ENCODE measurements at places on chromosomes 3 and 15. TPM values are rescaled to one million over a fixed set of nuclear protein-coding genes. Genes with fewer than 3 reads are reported as not detected.

GRCh38 chr3:106367496-106367895 lies 498.7 kb upstream of the CBLB start:
- DNase-seq: no peak

AGTR1 gene
- 0.53 TPM for total RNA-seq

GRCh38 chr3:69563151-69563550 lies 176.1 kb upstream of the MITF start:
- DNase-seq: no peak

STARD9 gene
- 0.70 TPM for total RNA-seq

GRCh38 chr15:94262201-94262600 lies 30.8 kb downstream of the MCTP2 start:
- no peak for DNase-seq

DNA sequence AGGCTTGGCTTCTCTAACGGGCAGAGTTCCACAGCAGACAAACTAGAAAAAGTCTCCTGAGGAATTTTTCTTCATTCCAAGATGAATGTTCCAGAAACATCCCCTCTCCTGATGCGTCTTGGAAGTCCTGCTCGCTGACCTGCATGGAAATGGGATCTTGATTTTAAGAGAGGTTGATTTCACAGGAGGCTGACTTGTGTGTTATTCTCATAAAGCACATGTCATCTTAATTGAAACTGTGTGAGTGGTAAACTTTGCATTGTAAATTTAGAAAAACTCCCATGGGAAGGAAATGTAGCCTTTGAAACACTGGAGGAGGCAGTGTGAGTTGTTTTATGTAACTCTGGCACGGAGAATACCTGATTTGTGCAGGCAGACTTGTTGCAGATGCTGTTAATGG lies 337.8 kb upstream of the NR2E3 start:
- no peak for DNase-seq

GRCh38 chr3:102979682-102980354 lies 545.0 kb downstream of the ZPLD1 start:
- peak; percentile 93 for DNase-seq

GRCh38 chr3:66435989-66436388 lies 64.8 kb downstream of the LRIG1 start:
- DNase-seq: no peak

- DNase-seq: no peak
Measured at GRCh38 chr3:187942658-187943241, 197.5 kb upstream of the BCL6 start.

DNA sequence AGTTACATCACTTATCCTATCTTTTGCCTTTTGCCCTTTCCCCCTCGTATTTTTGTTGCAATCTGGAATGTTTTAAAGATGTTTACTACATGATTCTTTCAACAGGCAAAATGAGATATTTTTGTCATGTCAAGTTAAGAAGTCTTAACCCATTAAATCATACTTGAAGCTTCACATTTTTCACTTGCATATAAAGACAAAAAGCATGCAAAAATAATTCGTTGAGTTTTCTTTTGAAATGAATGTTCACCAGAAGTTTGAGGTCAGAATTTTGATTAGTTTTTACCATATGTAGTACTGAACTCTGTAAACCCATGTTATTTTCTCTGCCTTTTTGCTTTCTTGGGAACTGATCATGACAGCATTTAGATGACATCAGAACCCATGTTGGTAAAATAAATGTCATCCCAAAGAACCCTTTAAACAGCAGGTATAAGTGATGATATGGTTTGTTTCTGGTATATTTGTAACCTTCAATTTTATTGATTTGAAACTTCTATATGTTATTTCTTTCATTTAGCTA lies 188.5 kb downstream of the GHSR start:
- no peak for DNase-seq

IL5RA gene
- 0.10 TPM for total RNA-seq

DNA sequence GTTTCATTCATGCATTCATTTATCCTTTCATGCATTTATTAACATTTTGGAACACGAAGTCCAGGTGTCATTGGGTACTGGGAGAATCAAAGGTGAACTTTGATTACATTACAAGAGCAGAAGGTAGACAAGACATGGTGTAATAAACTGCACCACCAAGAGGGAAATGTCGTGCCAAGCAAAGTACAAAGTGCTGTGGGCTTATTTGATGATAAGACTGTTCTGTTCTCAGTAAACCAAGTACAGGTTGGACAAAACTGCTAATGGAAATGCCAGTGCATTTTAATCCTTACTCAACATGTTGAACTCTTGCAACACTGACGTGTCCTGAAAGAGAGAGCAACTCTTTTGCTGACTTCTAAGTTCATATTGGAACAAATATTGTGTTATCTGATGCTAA lies 69.4 kb downstream of the MME start:
- no peak for DNase-seq

C3orf85 gene
- total RNA-seq: not detected

CD200 gene
- not detected for total RNA-seq

GPR171 gene
- not detected for total RNA-seq

DPPA2 gene
- total RNA-seq: not detected

DNA sequence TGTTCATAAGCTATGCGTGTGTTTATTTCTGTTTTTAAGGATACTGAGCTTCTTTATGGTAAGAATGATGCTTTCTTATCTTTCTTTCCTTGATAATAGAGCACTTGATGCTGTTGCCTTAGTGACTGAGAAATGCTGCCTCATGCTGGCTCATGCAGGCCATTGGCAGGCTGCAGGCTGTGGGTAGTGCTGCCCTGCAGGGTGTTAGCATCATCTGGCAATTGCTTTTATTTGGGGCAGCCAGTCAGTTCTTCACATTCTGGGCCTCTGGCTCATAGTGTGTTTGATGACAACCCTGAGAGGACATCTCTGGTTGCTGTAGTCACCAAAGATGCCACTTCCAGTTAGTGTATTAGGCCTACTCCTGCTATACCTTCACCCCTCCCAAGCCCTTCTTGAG lies 66.2 kb upstream of the ONECUT1 start:
- DNase-seq: no peak

DNA sequence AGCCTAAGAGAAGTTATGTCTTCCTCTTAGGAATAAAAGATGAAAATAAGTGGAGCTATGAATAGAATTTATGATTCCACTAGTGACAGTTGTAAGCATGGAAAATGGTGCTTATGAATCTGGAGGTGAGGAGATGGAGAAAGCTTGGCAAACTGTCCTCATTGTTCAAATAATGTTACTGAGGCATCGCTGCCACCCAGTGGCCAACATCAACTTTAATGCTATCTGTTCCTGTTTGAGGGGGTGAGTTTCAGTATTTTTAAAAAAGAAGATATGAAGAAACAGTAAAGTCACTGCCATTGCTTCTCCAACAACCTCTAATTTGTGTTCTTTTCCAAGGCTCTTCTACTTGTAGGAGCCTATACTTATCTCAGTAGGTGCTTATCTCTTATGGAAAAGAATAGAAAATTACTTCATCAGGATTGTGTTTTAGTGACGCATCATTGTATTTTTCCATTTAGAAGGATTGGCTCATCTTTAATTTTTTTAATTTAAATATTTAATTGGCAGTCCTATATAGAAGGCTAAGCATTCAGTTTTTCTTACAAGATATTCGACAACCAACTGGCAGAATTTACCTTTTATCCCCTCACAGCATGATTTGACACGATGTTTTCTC lies 260.4 kb upstream of the P2RY1 start:
- DNase-seq: peak; percentile 70

CCR1 gene
- total RNA-seq: 0.35 TPM

PRR23C gene
- not detected for total RNA-seq

GRCh38 chr3:3509665-3510064 lies 289.6 kb upstream of the LRRN1 start:
- DNase-seq: no peak

CCDC14 gene
- 27.0 TPM for total RNA-seq

DNA sequence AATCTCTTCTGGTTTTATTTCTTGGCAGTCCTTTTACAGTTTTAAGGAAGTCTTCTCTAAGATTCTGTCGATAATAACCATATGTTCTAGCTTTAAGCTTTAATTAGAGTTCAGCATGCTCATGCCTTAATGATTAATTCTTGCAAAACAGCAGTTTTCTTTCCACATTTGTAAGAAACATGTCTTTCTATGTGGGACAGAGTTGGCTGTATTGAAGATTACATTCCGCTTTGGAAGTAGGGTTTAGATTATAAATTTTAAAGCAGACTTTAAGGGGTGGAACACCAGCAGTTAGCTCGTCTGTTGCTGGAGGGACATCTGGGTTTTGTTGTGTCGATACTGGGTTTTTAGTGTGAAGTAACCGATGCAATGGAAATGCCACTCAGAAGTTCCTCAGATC lies 35.3 kb downstream of the SQOR start:
- no peak for DNase-seq

ANKRD63 gene
- 0.37 TPM for total RNA-seq

XYLB gene
- total RNA-seq: 1.3 TPM

PP2D1 gene
- not detected for total RNA-seq

GRCh38 chr3:172256101-172256734 lies 192.0 kb downstream of the GHSR start:
- DNase-seq: no peak

- no peak for DNase-seq
Measured at GRCh38 chr3:5005367-5005766, 26.1 kb downstream of the BHLHE40 start.

- DNase-seq: no peak
Measured at GRCh38 chr3:15845475-15845874, 47.7 kb upstream of the ANKRD28 start.

DNA sequence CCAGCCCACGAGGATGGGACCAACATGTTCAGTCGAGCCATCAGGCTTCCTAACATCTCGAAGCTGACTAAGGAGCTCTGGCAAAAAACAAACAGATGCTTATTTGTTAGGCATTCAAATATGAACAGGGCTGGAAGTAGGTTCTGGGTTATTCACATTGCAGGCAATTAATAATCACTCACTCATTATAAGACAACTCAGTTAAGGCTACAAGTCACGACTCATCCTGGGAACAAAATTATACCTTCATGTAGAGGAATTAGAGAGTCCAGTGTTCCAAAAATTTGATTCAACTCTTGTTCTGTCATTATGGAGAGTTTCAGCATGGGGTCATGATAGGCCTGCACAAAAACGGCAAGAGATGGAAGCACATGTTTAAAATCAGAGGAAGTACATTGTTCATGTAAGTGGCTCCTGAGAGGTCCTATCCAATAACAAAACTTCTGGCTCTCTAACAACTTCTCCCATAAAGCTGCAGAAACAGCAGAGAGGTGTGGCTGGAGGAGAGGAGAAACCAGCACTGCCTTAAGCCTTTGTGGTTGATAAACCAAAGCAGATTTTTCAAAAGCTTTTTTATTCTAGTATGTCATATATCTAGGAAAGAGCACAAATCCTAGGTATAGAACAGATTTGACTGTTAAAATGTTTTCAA lies 50.6 kb downstream of the ARHGEF3 start:
- no peak for DNase-seq

DNA sequence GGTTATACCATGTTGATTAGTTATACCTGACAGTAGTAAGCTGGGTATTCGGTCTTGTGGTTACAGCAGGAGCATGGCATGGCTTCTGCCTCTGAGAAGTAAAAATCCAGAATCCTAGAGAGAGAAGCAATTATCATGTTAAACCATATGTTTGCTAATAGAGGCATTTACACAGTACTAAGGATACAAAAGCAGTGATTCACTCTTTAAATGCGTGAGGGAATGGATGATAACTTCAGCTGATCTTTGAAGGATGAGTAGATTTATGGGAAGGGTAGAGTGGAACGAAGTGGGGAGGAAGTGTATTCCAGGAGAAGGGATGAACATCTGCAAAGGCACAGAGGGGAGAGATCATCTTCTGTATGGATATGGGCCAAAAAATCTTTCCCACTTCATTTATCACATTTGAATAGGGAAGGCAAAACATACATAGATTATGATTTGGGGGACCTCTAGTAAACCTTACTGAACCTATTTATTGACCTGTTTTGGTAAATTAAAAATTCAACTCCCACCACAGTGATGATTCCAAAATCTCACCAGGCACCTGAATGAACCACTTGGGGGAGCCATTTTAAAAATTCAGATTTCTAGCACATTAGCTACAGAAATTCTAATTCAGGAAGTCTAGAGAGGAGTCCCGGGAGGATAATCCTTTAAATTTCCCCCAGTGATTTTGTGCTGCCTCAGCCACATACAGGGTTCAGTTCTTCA lies 35.1 kb downstream of the IGSF10 start:
- DNase-seq: no peak

CFAP100 gene
- total RNA-seq: not detected

DNA sequence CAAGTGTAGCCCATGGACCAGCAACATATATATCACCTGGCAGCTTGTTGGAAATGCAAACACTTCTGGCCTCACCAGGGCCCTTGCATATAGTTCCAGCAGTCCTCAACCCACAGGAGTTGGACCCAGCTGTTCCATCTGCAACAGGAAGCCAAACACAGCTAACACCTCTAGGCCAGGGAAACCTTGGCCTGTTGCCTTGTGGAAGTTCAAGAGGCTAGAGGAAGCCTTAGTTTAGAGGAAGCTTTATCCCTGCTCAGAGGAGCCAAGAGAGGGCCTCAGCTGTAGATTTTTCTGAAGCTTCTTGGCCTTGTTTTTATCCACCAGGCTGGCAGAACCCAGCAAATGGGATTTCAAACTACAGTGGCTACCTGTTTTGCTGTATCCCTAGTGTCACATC lies 11.4 kb downstream of the FHIT start:
- DNase-seq: peak; percentile 25

GRCh38 chr3:31777092-31777491 lies 204.0 kb downstream of the OSBPL10 start:
- no peak for DNase-seq

GRCh38 chr3:23937296-23937695 lies 7.8 kb upstream of the NR1D2 start:
- DNase-seq: no peak

GRCh38 chr15:73240866-73241499 lies 127.8 kb downstream of the HCN4 start:
- DNase-seq: peak; percentile 33

ZNF35 gene
- total RNA-seq: 14.1 TPM

TMEM266 gene
- total RNA-seq: 0.19 TPM

DNA sequence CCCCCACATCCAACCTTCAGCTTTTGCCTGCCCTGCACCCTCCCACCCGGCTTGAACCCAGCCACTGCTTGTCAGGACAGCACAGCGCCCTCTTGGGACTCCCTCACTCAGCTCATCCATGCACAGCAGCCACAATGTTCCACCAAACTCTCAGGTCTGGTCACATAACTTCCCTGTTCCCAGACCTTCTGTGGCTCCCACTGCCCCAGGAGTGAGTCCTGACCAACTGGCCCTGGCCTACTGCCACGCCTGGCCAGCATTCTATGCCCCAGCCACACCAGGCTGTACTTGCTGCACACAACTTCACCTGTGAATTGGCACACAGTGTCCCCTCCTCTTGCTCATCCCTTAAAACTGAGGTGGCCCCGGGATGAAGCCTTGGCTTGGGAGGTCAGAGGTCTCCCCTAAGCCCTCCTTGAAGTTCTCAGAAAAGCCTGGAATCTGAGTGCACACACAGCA lies 21.0 kb downstream of the PLXNB1 start:
- DNase-seq: no peak

- DNase-seq: no peak
Measured at GRCh38 chr3:36297195-36297594, 83.1 kb upstream of the STAC start.

PHLDB2 gene
- 28.9 TPM for total RNA-seq

- DNase-seq: no peak
Measured at GRCh38 chr15:88909956-88910831, 3.0 kb downstream of the MFGE8 start.

P3H2 gene
- 22.7 TPM for total RNA-seq

Data from H4 (cell line).